Stimulated activated CD4-positive, alpha-beta T cell treated with anti-CD3 and anti-CD28 coated beads, Interleukin-1b, Interleukin-23, amount 100 ng/mL, for 1 hour (primary cell): ENCODE measurements at places on chromosomes 5 and 9.

GRCh38 chr9:131234799-131235479 lies 41.4 kb downstream of the FAM78A start:
- no peak for DNase-seq

- no peak for DNase-seq
Measured at GRCh38 chr9:109817846-109818472, 38.0 kb downstream of the PALM2AKAP2 start.

DNA sequence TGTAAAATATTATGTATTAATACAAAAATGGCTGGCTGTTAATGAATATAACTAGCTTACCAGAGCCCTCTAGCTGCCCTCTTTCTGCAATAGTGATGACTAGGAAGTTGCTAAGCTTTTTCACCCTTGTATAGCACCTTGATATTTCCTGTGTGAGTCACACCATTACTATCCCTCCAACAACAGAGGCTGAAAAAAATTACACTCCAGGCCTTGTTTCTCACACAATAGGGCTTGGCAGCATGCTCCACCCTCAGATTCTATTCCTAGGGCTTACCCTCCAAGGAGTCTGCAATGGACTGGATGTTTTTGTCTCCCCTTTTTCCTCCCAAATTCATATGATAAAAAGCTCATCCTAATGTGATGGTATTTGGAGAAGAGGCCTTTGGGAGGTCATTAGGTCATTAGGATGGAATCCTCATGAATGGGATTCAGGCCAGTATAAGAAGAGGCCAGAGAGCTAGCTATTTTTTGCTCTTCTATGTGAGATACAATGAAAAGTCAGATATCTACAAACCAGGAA lies 184.6 kb upstream of the MAP1B start:
- DNase-seq = no peak

- DNase-seq = no peak
Measured at GRCh38 chr5:50958852-50959457, 292.5 kb downstream of the PARP8 start.

DNA sequence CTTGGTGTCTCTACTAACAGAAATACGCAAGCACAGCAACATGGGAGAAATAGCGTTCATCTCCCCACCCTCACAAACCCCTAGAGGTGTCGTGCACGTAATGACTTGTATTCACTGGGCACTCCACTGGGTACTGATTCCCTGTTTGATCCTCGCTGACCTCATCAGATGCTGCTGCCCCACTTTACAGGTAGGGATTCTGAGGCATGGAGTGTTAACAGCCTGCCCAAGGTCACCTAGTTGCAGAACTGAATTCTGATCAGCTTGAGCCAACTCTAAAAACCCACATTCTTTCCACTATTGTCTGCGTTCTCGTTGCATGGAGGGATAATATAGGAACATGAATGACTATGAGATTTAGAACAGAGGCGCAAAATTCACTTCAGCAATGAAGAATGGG lies 96.3 kb downstream of the TRIO start:
- no peak for DNase-seq

DNA sequence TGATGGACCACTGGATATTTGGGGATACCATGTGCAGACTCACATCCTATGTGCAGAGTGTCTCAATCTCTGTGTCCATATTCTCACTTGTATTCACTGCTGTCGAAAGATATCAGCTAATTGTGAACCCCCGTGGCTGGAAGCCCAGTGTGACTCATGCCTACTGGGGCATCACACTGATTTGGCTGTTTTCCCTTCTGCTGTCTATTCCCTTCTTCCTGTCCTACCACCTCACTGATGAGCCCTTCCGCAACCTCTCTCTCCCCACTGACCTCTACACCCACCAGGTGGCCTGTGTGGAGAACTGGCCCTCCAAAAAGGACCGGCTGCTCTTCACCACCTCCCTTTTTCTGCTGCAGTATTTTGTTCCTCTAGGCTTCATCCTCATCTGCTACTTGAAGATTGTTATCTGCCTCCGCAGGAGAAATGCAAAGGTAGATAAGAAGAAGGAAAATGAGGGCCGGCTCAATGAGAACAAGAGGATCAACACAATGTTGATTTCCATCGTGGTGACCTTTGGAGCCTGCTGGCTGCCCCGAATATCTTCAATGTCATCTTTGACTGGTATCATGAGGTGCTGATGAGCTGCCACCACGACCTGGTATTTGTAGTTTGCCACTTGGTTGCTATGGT lies 54.5 kb upstream of the HNRNPA0 start:
- DNase-seq = no peak

GRCh38 chr9:135898634-135899407 lies 8.5 kb downstream of the CAMSAP1 start:
- no peak for DNase-seq

DNA sequence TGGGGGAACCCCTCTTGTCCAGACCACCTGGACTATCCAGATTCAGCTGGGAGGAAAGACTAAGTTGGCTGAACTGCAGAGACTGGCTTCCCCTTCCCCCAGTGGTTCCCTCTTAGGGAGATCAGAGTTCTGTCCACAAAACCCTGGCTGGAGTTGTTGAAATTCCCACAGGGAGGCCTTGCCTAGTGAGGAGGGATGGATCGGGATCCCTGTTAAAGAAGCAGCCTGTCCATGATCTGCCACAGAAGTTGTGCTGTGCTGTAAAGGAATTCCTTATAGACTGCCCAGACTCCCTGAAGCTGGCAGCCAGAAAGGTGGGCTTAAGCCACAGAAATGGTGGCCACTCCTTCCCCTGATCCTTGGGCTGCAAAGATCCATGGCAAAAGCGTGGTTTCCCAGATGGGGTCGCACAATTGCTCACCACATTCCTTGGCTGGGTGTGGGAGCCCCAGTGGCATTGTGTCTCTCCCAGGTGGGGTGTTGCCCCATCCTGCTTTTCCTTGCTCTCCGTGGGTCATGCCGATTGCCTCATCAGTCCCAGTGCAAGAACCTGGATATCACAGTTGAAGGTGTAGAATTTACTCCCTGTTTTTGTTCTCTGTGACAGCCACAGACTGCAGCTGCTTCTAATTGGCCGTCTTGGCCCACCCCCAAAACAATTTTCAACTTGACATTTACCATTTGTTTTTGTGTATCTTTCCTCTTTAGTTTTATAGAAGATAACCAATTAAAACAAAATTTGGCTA lies 342.4 kb downstream of the FGF10 start:
- no peak for DNase-seq

DNA sequence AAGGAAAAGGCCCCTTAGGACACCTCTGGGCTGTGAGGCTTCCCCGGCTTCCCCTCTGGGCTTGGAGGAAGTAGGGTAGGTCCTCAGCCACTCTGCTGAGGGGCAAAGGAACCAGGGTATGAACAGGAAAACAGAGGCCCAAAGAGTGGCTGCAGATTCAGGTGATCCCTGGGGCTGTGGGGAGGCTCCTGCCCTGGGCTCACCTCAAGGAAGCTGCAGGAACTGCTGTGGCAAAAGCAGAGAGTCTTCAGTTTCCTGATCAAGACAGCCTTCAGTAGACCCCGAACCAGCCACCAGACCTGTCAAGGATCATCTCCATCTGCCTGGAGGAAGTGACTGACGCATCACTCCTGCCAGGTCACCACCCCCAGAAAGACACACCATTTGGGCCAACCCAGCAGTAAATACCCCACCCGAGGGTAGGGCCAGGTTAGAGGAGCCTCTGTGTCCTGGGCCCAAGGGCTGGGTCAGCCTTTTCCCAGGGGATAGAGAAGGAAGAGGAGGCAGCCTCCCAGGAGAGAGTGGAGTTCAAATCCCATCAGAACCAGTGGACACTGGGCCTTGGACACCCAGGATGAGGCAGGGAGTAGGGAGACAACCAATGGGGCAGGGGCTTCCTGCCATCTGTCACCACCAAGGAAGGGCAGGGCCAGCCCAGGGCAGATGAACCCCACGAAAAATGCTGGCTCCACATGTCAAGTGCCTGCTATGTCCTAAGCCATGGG lies 5.8 kb upstream of the ST6GALNAC6 start:
- no peak for DNase-seq

GRCh38 chr5:180302256-180302655 lies 10.4 kb upstream of the MAPK9 start:
- no peak for DNase-seq
